ENCODE measurements at places on chromosomes 5 and 9. TPM values are rescaled to one million over a fixed set of nuclear protein-coding genes. Genes with fewer than 3 reads are reported as not detected.

Gene KCNN2
- total RNA-seq: 0.12 TPM

Gene IFNB1
- not detected for total RNA-seq

Gene LRRC19
- total RNA-seq: not detected

Gene BBLN
- 43.1 TPM for total RNA-seq

Gene NTRK2
- not detected for total RNA-seq

Gene IRX1
- not detected for total RNA-seq

Gene ADRB2
- 0.92 TPM for total RNA-seq

Gene QRFP
- not detected for total RNA-seq
